Purkinje cell (primary cell): ENCODE measurements at places on chromosomes 16 and 17. TPM values are rescaled to one million over a fixed set of nuclear protein-coding genes. Genes with fewer than 3 reads are reported as not detected.

The MMP28 gene
- polyA plus RNA-seq = 0.66 and 2.0 TPM in 2 replicates

The HBA2 gene
- 1.9 and 48.0 TPM in 2 replicates for polyA plus RNA-seq

The TMEM238L gene
- not detected in 2 replicates for polyA plus RNA-seq

The NSRP1 gene
- polyA plus RNA-seq = 77.6 and 115 TPM in 2 replicates

The KRT31 gene
- 2.2 TPM in 1 of 2 replicates, not detected in the other for polyA plus RNA-seq

The GJC1 gene
- polyA plus RNA-seq = 0.67 and 1.5 TPM in 2 replicates
